ENCODE measurements at places on chromosomes 12 and 14.

GRCh38 chr14:31207755-31208545, at the start of gene HECTD1:
Gene HECTD1 (minus strand): TSS chr14:31207793. CDS start chr14:31205936, 1,857 bp downstream.
- DNase-seq = peak; percentile 98

GRCh38 chr12:33605757-33606156, 166.1 kb upstream of the SYT10 start:
- no peak for DNase-seq

GRCh38 chr12:76778364-76778763, 14.4 kb downstream of the ZDHHC17 start:
- DNase-seq = no peak

DNA sequence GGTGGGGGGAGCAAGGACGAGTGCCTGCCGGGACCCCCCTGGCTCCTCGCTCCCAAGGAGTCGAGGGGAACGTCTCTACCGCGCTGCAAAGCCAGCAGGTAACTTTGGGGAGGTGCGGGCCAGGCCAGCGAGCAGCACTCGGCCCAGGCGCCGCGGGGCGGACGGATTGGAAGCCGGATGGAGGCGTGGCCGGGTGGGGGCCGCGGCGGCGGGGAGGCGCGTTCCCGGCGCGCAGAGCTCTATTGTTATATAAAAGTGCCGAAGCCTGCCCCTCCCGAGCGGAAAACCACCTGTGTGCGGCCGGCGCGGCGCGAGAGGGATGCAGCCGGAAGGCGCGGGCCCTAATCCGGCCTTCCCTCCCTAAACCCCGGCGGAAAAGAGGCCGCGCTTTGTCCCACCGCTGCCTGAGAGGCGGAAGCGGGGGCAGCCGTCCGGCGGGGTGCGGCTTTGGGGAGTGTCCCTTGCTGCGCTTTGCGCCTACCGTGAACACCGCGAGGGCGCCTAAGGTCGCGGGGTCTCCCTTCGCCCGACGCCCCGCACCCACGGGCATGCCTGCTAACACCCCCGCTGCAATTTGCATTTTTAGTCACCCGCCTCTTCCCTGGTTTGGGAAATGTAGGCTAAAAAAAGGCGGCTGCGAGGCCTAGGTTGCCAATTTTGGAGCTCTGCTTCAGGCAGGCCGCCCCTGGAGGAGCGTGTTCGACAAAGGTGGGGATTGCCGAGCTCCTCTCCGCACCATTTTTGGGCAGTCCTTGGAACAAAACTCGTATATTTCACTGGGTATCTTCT, 1.7 kb upstream of the DUSP6 start:
- DNase-seq = peak; percentile 98

DNA sequence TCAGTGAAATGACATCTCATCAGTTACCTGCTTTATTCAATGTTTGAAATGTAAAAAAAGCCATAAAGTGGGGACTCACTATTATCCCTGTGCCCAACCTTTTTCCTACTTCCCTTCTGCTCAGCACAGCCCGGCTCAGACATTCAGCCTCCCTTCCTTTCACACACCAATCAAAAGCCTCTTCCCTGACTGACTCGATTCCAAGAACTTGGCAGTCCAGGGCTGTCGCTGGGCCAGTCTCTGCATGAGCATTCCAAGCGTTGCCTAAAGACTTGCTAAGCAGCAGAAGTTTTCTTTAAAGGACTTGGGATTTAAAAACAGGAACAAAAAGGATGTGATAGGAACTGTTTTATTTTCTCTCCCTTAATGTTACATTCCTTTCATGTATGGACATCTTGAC, 22.7 kb downstream of the ITPR2 start:
- peak; percentile 51 for DNase-seq

DNA sequence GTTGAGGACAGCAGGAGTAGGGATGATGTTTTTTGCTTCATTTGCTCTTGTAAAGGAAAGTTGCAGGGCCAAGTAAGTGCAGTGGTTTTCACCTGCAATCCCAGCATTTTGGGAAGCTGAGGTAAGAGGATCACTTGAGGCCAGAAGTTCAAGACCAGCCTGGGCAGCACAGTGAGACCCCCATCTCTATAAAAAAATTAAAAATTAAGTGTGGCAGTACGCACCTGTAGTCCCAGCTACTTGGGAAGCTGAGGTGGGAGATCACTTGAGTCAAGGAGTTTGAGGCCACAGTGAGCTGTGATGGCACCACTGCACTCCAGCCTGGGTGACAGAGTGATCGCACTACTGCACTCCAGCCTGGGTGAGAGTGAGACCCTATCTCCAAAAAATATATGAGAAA, 10.8 kb downstream of the DPF3 start:
- no peak for DNase-seq

DNA sequence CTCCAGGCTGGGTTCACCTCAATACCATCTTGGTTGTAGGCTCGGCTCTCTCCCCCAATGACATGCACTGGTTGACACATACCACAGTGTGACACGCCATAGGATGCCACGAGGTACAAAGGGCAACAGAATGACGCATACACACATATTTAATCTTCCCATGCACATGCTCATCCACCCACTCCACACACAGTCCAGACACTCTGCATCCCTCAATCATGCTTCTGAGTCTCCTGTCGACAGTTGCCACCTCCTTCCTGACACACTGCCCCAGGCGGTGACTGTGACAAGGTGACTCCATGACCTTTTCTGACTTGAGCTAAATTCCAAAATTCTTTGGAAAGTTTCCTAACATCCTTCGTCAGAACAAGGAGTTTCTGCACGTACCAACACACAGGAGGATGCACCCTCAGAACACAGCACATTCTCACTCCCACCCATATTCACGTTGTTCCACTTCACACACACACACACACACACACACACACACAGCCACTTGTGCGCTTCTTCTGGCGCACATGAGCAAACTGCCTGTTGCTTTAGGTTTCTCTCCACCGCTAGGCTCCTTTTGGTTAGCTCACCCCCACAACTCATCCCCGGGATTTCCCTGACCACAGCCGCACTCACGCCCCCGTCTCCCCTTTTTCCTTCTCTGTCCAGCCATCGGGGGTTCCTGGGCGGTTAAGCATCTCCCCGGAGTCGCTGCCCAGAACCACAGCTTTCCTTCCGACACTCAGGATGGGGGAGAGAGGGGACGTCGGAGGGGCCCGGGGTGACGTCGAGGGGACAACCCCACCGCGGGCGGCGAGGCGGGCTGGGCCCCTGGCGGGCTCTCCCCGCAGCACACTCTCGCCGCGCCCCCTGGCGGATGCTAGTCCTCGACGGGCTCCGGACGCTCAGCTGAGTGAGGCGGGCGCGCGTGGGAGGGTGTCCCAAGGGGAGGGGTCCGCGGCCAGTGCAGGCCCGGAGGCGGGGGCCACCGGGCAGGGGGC, 536 bp upstream of the WNT1 start:
- DNase-seq = peak; percentile 47

DNA sequence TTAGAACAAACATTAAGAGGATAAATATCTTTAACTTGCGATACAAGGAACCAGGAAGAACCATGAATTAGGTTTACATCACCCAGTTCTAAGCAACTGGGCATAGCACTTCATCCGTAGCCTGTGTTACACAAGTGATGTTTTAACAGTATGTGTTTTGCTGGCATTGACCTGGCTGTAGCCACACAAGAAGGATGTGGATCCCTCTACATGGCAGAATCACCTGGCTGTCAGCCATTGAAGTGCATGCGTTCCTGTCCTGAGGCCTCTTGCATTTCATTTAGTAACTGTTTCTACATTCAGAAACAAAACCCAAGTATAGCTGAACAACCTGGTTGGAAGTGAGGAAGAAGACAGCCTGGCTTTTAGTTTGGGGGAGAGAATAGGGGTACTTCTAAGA, 72.2 kb downstream of the TGFB3 start:
- no peak for DNase-seq

- DNase-seq = no peak
These were observed 7.6 kb downstream of the SLC38A2 start for GRCh38 chr12:46364777-46365580.

DNA sequence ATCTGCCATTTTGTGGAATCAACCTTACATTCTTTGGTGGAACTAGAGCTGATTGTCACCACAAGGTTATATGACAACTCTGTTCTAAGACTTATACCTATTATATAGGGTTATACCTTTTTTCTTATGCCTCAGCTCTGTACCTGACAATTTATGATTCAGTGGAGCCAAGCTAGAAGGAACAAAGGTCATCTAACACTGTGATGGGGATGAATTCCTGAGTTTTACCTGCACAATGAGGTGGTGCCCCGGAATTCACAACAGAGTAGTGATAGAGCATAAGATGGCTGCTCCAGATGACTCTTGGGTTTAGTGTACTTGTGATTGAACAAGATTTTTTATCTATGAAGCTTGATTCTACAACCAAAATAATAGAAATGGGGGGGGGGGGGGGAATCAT, 207.3 kb downstream of the PCNX1 start:
- DNase-seq = no peak

DNA sequence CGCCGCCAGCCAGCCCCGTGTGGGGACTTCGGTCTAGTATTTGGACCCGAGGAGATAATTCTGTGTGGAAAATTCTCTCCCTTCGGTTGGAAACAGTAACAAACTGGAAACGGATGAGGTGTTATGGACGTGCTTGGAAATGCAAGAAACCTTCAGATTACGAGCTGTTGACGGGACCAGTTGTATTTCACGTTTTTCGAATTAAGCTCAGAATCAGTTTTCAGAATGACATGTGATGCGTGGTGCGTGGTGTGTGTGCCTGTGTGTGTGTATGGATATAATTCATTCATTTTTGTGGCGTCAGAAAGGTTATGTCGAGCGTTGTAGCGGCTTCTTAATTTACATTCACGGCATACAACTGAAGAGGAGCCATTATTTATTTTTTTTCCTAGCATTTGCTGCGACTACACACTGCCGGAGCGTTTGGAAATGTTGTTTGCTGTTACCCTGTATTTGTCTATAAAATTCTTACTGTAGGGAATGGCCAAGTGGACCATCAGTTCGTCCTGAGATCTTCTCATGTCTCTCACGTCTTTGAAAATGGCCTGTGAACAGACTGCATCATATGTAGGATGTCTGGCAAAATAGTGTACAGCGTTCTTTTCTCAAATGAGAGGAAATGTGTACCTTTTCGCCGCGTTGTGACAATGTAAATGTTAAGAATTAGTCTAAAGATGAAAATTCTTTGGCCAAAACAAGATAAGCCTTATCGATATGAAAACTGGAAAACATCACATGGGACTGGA, 1.3 kb downstream of the TRAF3 start:
- DNase-seq = no peak

DNA sequence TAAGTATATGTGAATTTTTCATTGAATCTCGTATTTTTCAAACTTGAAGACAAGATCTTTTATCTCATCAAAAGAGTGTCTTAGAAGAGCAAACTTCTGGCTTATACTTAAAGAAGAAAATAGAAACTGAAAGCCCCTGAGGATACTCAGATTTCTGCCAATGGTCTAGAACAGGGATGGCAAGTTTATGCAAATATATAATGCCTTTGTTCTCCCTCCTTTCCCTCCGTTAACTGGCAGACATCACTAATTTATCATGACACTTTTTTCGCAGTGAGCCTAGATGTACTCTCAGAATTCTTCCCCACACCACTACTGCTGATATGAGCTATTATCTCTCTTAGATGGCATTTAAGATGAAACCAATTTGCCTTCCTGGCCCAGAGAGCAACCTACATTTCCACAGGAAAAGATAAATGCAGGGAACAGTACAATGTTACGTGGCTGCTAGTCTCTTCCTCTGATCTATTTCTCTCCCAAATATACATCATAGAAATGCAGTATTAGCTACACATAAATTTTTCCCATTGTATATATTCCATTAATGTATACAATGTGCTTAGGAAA, 40.0 kb upstream of the DAAM1 start:
- DNase-seq = no peak

GRCh38 chr14:72906879-72907278, 13.0 kb upstream of the DPF3 start:
- no peak for DNase-seq

- no peak for DNase-seq
These were observed 2.7 kb upstream of the KLC1 start for GRCh38 chr14:103626146-103626850.

DNA sequence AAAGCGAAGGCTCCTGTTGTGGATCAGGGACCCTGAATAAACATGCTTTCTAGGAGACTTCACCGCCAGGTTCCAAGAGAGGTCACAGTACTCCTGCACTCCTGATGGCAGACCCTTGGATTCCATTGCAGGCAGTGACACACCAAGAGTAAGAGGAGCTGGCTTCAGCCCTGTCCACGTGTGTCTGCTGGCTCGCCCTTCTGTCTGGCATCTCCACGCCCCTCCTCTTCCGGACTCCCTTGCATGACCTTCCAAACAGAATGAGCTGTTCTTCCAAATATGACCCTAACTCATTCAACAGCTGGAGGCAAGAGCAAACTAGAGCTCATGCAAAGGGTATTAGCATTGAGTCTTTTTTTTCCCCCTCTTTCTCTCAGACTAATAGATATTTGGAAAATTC, 233.0 kb upstream of the PLEKHG7 start:
- no peak for DNase-seq

- no peak for DNase-seq
These were observed 70.1 kb upstream of the BDKRB2 start for GRCh38 chr14:96134508-96134907.

- DNase-seq = no peak
These were observed 6.4 kb downstream of the SLC15A5 start for GRCh38 chr12:16271062-16271461.

DNA sequence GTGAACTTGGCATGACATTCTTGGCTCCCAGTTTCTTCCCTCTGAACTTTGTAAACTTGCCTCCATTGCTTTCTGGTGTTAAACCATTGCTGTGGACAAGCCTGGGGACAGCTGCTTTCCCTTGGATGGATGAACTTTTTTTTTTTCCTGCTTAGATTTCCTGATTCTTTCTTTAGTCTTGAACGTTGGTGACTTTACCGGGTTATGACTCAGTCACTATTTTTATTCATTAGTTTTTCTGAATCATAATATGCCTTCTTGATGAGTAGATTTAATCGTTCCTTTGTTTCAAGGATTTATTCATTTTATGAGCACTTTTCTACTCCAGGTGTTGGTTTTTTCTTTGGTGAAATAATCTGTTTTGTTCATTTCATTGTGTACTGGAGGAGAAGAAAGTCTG, 155.0 kb upstream of the RTL1 start:
- DNase-seq = no peak

GRCh38 chr12:123080634-123081033, 70.3 kb downstream of the PITPNM2 start:
- no peak for DNase-seq

DNA sequence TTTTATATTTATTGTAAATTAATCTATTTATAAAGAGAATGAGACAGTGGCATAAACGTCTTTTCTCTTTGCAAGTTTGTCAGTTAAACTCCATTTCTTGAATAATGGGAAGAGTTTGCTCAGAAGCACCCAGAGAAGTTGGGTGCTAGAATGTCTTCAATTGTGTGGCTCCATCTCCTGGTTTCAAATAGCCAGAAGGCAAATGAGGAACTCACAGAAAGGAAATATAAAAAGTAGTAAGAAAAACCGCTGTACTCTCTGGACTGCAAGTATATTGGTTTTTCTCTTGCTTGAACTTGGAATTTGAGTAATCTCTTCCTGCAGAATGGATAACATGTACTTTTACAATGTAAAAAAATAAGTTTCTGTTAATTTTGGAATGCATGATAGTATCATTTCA, 217.5 kb downstream of the DPY19L2 start:
- DNase-seq = no peak

DNA sequence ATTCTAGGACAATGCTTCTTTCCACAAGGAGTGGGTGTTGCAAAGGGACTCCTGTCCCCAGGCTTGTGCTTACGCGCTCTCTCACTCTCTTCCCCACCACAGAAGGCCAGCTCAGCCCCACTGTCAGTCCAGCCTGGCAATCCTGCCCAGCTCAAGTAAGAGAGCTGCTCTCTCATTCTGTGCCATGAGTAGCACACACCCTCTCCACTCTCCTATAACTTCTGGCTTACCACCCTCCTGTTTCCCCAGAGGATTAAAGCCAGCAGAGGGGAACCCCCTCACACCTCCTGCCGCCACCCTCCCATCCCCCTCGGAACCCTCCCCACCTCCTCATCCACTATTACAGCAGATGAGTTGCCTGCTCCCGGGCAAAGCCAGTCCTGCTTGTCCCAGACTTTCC, 17.1 kb downstream of the NCKAP5L start:
- no peak for DNase-seq
